ENCODE measurements at places on chromosomes 7 and 10.

GRCh38 chr7:43589133-43589478 lies 6.2 kb downstream of the STK17A start:
- DNase-seq: no peak

GRCh38 chr7:38554586-38554985 lies 76.6 kb downstream of the AMPH start:
- no peak for DNase-seq

GRCh38 chr10:50219646-50220045 lies 31.7 kb downstream of the ASAH2 start:
- no peak for DNase-seq

GRCh38 chr7:103795787-103796186 lies 193.7 kb downstream of the RELN start:
- DNase-seq: no peak

- DNase-seq: no peak
These were observed 59.7 kb downstream of the HIPK2 start for GRCh38 chr7:139718141-139718540.

DNA sequence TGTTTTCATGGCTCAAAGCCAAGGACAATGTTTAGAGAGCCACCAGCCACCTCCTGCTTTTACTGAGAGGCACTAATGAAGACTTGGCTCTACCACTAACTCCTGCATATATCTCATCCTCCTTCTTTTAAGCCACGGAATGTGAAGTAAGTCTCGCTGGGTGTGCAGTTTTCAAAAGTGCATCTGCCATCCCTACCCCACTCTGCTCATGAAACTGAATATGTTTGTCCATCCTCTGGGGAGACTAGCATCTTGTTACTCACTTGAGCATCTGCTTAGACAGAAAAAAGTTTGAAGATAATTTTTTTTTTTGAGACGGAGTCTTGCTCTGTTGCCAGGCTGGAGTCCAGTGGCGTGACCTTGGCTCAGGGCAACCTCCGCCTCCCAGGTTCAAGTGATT lies 40.8 kb downstream of the EPDR1 start:
- no peak for DNase-seq

- DNase-seq: no peak
These were observed 151.6 kb downstream of the KIAA1217 start for GRCh38 chr10:24360282-24361127.

DNA sequence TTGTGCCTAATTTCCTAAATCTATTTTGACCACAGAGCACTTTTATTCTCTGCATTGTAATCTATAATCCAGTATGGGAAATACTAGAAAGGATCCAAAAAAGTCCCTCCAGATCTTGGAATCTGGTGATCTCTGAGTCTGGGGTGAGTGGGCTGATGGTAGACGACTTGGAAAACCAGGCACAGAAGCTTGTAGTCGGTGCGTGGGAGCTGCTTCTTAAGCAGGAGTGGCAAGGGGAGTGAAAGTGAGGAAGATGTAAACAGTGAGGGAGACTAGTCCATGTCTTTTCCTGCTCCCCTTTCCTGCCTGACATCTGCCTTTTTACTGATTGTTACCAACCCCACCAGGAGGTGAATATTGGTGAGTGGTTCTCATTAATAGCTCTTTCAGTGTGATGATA lies 6.8 kb downstream of the AUTS2 start:
- DNase-seq: no peak

DNA sequence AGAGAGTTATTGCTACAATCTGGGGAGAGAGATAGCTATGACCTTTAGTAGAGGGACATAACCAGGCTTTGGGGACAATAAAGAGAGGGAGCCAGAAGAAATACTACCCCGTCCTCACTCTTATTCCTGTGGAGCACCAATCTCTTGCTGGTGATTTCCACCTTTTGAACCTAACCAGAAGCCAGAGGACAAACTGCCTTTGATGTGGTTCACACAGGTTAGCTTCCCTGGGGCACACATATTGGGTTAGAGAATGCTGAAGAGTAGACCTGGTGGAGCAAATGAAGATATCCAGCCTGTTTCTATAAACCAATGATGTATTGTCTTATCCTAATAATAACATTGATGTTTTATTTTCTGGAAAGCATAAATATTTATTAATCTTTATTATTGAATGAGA lies 399.3 kb downstream of the HTR7 start:
- no peak for DNase-seq

- peak; percentile 39 for DNase-seq
These were observed 695 bp downstream of the PRKAG2 start for GRCh38 chr7:151875942-151876898.

GRCh38 chr10:70976063-70976695 lies 87.8 kb upstream of the PCBD1 start:
- DNase-seq: no peak

DNA sequence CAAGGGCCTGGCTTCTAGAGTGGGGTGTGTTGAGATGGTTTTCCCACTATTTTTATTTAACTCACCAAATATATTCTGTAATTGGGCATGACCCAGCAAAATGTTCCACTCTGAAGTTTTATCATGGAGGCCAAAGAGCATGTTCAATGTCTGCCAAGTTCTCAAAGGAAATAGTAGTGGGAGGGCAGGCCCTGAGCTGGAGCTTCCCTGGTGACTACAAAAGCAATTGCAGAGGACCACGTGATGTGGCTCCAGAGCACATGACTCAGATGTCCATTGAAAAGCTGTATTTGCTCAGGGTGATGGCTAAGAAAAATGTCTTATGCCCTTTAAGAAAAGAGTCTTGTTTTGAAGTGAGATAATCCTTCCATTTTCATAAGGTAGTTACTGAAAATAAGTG lies 1024.8 kb downstream of the LRMDA start:
- DNase-seq: no peak

GRCh38 chr10:12579954-12580858 lies 230.9 kb downstream of the CAMK1D start:
- DNase-seq: no peak

GRCh38 chr10:114492351-114493037 lies 88.2 kb upstream of the AFAP1L2 start:
- no peak for DNase-seq

DNA sequence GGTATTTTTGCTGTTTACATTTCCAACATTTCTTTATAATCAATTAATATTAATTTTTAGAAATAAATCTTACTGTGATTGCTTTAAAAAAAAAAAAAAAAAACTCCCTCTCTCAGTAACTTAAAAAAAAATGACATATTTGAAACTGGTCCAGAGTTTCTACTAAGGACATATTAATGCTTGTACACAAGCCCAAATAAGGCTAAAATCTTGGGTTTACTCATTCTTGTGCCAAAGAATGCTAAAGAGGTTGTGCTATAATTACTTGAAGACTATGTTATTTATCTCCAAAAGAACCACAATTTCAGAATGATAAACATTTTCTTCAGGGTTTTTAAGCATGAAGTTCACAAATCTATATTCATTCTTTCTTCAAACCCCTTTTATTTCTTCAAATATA lies 39.4 kb upstream of the PHF14 start:
- no peak for DNase-seq

- DNase-seq: no peak
These were observed 44.0 kb downstream of the LDB3 start for GRCh38 chr10:86712317-86712707.

- no peak for DNase-seq
These were observed 1.3 kb upstream of the HIBADH start for GRCh38 chr7:27663989-27664331.

- DNase-seq: no peak
These were observed 626 bp downstream of the PRPF18 start for GRCh38 chr10:13587391-13587790.

- DNase-seq: no peak
These were observed 72.0 kb downstream of the KAT6B start for GRCh38 chr10:74898201-74898976.

DNA sequence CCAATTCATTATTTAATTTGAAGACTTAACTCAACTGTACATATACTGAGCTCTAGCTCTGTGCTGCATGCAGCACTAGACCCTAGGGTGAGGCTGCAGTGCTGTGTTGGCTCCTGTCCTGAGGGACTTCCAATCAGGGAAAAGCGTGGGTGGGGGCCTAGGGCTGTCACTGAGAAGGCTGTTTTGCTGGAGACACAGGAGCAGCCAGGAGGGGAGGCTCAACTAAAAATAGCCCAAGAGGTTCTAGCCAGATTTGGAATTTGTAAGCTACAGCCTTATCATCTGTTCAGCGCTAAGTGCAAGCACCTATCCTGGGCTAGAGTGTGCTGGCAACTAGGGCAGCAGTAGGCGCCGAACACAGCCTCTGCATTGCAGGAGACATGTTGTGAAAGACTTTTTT lies 121.1 kb downstream of the VWC2 start:
- DNase-seq: no peak

- DNase-seq: no peak
These were observed 18.4 kb downstream of the PPIA start for GRCh38 chr7:44814919-44815318.

- no peak for DNase-seq
These were observed 1.2 kb downstream of the NPC1L1 start for GRCh38 chr7:44539669-44540506.

GRCh38 chr7:98870807-98871491 lies 1.1 kb upstream of the TMEM130 start:
- DNase-seq: no peak

DNA sequence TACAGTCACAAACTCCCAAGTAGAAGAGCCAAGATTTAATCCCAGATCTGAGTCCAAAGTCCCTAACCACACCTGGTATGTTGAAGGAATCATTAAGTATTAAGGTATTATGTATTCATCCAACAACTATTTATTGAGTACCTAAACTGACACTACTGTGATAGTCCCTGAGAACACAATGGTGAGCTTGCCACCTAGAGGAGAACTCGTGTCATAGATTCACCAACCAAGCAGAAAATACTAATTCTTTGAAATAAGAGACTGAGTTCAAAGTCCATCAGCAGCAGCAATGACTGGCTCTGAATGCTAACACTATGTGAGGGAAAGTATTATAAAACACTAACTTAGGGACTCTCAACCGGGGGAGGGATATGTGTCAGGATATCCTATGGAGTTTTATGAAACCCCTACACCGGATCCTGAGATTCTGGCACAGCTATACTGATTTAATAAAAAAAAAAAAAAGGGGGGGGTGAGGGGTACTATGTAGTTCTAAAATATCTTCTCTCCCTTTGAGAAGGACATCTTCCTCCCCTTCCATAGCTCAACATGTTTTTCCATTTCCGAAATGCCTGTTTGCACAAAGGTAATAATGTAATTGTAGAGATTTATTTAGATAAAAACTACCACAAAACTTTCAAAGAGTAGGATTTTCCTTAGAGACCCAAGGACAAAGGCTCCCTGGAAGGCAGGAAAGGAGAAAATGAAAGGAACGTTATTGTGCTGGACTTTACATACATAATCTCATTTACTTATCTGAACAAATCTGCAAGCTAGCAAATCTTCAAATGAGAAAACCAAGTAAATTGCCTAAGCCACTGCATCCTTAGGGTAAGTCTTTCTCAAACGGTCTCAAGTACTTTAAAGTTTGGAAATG lies 1.6 kb downstream of the NCOA4 start:
- DNase-seq: no peak

- DNase-seq: no peak
These were observed 11.9 kb downstream of the RAB11FIP2 start for GRCh38 chr10:118034791-118035261.

DNA sequence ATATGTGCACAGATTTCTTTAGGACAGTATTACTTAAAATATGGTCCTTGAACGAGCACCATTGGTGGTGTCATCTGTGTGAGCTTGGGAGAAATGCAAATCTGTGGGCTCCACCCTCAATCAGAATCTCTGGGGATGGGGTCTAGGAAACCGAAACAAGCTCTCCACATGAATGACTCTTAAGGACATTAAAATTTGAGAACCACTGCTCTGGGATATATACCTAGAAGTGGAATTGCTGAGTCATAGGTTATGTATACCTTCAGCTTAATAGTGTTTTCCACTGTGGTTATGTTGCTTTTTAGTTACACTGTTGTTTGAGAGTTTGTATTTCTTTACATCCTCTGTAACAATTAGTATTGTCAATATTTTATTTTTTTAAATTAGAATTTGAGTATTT lies 24.0 kb downstream of the ZNRF2 start:
- DNase-seq: no peak

GRCh38 chr10:12501841-12502525 lies 152.6 kb downstream of the CAMK1D start:
- DNase-seq: no peak

GRCh38 chr7:23065974-23066373 lies 39.6 kb upstream of the KLHL7 start:
- DNase-seq: no peak

DNA sequence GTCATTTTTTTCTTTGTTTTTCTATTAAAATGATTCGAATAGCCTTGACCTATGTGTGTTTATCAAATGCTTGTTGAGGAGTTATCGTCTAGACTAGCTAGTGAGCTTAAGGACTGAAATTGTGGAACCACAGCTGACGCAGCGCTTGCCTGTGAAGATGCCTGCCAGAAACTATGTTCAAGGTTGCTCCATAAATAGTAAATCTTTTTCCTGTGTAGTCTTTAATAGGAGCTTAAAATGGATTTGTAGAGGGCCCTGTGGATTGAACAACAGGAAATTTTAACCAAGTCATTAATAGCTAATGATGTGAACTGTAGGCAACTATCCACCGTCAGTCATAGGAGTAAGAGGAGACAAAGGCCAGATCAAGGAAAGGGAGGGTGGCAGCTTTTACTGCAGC lies 145.1 kb downstream of the GNAI1 start:
- DNase-seq: no peak

- no peak for DNase-seq
These were observed 3.5 kb downstream of the CYTH3 start for GRCh38 chr7:6268907-6269306.

- no peak for DNase-seq
These were observed 53.6 kb downstream of the PIK3AP1 start for GRCh38 chr10:96666741-96667140.

- no peak for DNase-seq
These were observed 24.0 kb downstream of the COL26A1 start for GRCh38 chr7:101386558-101387231.

- DNase-seq: no peak
These were observed 70.1 kb upstream of the RAB18 start for GRCh38 chr10:27433976-27434375.

Measured in activated naive CD4-positive, alpha-beta T cell (primary cell).